ENCODE measurements at places on chromosomes 4 and X.

DNA sequence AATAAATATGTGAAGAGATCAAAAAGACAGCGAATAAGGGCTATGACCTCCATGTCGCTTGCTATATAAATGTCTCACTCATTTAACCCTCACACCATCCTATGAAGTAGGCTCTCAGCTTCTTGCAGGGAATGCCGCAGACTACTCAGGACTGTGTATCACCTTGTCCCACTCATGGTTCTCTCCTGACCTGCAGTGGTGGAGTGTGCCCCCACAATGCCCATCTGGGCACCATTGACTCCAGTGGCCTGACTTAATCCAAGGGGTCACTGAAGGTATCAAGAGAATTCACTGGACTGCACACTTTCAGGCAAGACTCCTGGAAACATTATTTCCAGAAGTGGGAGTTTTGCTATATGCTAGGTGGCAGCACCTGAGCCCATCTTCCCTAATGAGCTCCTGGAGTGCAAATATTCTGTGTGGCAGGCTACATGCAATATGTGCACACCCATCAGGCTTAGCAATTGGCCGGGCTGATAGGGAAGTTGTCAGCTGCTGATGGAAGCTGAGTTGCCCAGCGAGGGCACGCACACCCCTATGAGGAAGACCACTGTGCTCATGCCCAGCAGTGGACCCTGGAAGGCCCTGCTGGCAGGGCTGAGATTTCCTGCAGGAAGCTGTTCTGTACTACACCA lies 8.2 kb upstream of the EFNB1 start:
- no peak for DNase-seq

DNA sequence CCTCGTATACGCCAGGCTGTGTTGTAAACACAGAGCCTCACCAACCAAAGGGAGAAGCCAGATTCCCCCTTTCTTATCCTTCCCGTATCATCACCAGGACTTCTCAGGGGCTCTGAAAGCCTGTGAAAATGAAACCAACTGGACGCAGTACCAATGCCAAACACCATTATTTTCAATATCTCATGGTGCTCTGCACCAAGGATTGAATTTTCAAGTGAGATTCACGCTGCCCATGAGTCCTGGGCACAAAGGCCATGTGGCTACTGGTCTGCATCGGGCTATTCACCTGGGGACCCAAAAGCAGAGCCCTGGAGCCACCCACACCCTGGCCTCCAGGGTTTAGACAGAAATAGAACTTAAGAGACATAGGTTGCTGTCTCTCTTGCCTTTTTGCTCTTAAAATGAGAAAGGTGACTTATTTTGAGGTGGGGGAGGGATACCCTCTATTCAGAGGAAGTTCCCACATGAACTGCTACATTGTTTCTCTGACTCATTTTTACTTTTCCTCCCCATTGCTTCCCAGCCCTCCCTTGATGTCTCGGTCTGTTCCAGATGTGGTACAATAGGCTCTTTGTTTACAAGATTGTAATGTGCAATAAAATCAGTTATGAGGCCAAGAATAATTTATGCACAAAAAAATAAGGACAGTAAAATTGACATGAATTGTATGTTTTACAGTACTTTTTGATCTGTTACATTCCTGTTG lies 55.4 kb downstream of the MAML3 start:
- DNase-seq = no peak

- DNase-seq = no peak
These were observed 101.4 kb downstream of the ADRA2C start for GRCh38 chr4:3867403-3868100.

DNA sequence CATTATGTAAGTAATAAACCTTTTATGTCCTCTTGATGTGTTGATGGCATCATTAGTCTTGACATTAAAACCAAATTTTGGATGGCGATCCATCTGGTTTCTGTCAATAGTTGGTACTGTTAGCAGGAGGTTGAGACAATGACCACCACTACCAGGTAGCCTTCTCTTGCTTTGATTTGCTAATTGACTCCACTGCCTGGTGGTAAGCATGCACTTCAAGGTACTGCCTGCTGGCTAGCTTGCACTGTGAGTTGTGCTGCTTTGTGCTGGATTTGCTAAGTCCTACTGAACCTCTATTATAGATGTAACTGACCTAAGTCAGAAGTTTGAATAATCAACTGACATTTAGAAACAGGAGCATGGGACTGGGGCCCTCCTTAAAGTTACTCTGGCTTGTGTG lies 46.3 kb downstream of the ATP1B4 start:
- no peak for DNase-seq

DNA sequence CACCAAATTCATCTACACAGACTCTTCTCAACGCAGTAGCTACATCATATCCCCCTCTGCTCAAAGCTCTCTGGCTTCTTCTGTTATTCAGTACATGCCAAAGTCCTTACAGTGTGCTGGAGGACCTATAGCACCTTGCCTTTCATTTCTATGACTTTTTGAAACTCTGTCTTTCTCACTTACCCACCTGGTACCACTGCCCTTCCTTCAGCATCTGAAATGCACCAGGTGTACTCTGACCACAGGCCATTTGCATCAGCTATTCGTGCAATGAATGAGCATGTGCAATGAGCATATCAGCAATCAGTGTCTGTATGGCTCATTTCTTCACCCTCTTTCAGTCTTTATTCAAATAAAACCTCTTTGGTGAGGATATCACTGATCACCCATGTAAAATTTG lies 399.9 kb downstream of the RAB28 start:
- no peak for DNase-seq

Data from effector memory CD8-positive, alpha-beta T cell (primary cell).